ENCODE measurements at places on chromosomes 13 and 19. TPM values are rescaled to one million over a fixed set of nuclear protein-coding genes. Genes with fewer than 3 reads are reported as not detected.

EML2 gene
- 29.8 TPM for total RNA-seq

PALM3 gene
- 7.7 TPM for total RNA-seq

GRCh38 chr19:845707-846521 lies 5.1 kb downstream of the PRTN3 start:
- DNase-seq = no peak

GRCh38 chr13:72514146-72514545 lies 213.3 kb downstream of the MZT1 start:
- DNase-seq = no peak

DNA sequence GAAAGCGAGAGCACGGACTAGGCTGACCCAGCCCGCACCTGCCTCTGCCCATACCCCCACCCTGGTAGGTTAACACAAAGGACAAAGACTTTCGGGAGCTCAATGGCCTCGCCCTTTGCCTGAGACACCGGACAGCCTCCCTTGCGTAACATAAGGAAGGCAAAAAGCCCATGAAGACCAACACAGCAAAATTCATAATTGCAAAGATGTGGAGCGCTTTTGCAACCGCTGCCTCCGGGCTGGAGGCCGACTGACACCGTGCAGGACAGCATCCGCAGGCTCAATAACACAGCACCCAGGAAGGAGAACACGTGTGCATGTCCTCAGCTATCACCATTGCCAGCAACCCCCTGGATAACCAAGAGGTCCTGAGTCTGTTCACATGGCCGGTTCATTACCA lies 15.4 kb downstream of the LILRA1 start:
- DNase-seq = no peak

DNA sequence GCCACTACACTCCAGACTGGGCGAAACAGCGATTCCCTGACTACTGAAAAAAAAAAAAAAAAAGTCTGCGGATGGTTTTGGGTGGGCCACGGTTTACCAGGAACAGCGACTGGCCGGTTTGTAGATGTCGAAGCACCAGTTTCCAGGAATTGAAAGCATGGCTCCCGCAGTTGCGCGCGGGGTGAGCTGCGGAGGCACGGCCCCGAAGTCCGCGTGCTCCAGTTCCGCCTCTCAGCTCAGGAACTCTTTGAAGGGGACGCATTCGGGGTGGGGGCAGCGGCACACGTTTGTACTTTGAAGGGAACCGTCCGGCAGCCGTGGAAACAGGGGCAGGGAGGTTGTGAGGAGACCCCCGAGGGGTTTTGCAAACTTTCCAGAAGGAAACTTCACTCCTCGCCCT lies 27.1 kb upstream of the PABPC3 start:
- no peak for DNase-seq

- DNase-seq = no peak
Observed at GRCh38 chr13:35469806-35470525, 6.5 kb downstream of the MAB21L1 start.
